ENCODE measurements at places on chromosomes 11 and 22.

DNA sequence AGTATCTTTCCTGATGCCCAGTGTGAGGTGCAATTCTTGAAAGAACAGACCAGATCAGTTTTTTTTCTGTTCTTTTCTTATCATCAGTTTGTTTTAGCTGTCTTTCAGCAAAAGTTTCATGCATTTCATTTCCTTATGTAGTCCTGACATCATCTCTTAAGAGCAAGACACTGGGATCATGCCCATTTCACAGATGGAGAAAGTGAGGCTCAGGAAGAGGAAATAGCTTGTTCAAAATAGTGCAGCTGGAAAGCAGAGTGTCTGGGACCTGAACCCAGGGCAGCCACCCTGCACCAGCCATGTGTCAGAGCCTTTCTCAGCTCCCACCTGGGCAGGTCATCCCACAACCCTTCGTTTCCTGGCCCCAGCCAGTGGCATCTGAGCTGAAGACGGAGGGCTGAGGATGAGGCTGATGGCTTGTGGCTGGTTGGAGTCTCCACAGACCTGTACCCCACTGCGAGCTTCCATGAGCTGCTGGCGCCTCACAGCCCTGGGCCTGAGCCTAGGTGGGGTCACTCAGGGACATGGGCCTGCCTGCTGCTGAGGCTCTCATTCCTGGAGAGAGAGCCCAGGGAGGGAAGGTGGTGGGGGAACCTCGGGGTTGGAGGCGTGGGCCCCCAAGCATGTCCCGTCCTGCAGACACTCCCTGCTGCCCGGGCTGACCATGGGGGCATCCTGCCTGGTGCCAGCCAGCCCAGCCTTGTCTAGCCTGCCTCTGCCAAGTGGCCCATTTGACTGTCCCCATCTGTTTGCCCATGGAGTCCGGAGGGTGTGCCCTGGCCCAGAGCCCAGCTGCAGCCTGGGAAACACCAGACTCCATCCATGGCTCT, 61.8 kb downstream of the SMIM38 start:
- no peak for DNase-seq

GRCh38 chr11:15278128-15278527, 163.4 kb downstream of the INSC start:
- DNase-seq: no peak

DNA sequence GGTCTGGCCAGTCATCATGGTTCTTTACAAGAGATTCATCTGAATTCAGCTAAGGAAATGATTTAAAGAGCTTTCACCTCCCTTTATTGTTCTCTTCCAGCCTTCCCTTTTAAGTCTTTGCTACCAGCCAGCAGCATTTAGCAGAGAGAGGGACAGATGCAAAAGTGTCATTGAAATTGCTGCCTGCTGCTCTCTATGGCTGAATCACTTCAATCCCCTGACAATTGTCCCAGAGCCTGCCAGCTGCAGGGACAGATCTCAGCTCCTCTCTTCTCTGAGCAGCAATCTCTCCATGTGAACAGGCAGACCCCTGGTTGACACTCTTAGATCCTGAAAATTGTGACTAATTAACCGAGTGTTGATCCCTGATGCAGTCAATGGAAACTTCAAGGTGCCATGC, 816.9 kb upstream of the CCDC90B start:
- peak; percentile 11 for DNase-seq

GRCh38 chr11:36743039-36743438, 145.0 kb upstream of the RAG2 start:
- DNase-seq: no peak

- no peak for DNase-seq
Observed at GRCh38 chr11:27464289-27464696, 8.3 kb downstream of the LGR4 start.

DNA sequence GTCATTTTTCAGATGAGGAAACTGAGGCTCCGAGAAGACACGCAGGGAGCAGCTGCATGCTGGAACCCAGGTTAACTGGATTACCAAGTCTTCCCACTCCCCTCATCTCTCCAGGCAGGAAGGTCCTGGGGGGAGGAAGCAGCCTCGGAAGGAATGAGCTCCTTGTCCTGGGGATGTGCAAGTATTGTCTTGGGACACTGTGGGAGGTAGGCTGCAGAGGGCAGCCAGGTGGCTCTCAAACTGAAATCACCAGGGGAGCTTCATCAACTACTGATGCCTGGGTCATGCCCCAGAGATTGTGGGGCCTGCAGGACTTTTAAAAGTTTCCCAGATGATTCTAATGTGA, 7.6 kb downstream of the GDPD5 start:
- no peak for DNase-seq

GRCh38 chr11:128549256-128549944, 38.0 kb downstream of the ETS1 start:
- no peak for DNase-seq

- no peak for DNase-seq
Observed at GRCh38 chr11:31870609-31871309, 59.6 kb upstream of the PAX6 start.

DNA sequence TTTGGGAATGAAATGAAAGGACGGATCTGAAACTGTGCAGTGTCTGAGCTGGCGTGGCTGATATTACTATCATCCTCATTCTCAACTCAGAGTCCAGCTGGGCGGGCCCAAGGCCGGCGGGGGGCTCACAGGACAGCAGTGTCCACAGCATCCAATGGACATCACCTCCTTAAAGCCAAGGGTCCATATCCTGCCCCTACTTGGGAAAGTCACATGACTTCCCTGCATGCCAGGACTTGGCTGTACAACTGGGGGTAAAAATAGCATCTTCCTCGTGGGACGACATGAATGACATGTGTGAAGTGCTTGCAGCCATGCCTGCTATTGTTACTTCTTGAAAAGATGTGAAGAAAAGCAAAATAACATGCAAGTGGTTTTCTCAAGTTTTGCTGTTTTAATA, 82.3 kb downstream of the TRMU start:
- DNase-seq: no peak

GRCh38 chr11:109048098-109048497, 373.9 kb upstream of the C11orf87 start:
- DNase-seq: no peak

DNA sequence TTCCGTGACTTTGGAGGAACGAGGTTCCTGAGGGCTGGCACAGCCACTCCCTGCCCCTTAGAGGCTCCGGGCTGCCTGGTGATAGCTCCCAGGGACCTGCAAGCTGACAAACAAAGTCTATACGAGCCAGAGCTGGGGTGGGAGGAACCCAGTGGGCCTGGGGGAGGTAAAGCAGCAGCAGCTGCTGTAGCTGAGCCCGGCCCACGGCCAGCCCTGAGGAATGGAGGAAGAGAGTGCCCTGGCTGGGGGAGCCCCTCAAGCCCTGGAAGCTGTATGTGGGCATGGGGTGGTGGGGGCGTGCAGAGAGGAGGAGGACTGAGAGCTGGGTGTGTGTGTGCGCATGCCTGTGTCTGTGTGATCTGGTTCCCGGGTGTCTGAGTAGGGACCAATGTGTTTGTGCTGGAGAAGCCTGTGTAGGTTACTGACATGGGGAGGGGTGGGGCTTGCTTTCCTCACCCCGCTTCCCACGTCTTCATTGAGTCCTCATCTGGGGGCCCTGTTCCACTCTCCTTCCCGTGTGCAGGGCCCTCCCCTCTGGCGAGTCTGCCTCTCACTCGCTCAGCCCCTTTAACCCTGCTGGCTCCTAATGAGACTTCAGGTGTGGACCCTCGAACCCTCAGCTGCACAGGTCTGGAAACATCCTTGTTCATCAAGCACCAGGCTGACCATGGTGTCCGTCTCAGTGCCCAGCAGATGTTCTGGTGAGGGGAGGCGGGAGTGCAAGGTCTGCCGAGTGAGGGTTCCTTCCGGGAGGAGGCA, 10.8 kb downstream of the ST3GAL4 start:
- DNase-seq: no peak

- DNase-seq: no peak
Observed at GRCh38 chr11:1705126-1706052, 8.4 kb downstream of the KRTAP5-6 start.

DNA sequence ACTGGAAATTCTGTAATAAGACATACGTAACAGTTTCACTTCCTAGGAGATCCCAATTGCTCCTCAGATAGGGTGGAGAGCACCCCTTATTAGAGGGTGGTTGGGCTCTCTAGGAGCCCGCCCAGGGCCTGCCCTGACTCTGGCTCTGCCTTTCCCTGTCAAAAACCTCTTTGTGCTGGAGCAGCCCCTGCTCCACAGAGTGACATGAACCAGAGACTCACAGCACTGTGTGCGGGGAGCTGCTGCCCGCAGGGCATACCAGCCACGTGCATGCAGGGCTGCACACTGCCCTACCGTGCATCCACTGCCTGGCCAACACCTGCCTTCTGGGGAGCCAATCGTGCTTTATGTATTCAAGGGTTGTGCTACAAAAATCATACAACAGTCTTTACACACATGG, 24.3 kb downstream of the KCNQ1OT1 start:
- no peak for DNase-seq

DNA sequence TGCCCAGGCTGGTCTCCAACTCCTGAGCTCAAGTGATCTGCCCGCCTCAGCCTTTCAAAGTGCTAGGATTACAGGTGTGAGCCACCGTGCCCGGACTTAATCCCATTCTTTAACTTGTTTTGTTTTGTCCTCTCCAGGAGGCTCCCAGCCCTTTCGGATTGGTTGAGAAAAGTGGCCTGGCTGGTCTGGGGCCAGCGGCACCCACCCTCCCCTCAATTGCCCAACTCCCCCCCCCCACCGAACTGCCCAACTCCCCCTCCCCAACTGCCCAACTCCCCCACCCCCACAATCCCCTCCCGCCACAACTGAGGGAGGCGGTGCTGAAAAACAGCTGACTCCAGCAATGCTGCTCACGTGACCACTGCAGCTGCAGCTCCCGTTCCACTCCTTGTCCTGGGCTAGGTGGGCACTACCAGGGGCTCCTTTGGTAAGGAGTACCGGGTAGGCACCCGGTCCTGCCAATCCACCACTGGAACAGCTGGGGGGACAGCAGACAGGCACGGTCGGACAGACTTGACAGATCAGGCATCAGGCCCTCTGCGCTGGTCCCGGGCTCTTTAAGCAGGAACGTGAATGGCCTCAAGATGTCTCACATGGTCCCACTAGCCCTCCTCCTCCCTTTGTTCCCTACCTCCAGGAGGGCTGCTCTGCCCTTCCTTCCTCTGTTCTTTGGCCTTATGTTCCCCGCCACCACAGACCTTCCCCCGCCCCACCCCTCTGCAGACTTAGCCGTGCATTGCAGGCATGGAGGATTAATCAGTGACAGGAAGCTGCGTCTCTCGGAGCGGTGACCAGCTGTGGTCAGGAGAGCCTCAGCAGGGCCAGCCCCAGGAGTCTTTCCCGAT, at the start of gene TCN2:
Gene TCN2 (plus strand): TSS at position 720 of the 845 bp plus-strand sequence. CDS start 158 bp downstream, outside the sequence.
- peak; percentile 41 for DNase-seq

DNA sequence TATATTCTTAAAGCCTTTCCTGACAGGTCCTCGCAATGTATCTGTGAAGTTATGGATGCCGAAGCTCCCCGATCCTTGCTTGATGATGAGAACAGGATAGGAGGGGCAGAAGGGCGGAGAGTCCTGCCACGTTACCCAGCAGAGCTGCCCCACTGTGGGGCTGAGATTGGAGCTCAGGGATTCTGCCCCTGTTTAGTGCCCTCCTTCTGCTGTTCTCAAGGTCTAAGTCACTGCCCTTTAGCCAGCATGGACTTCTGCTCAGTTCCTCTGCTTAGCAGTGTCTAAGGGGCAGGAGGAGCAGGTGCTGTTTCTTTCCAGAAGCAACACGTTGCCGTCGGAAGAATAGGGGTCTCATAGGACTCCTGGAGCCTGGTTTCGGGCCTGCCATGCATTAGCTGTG, 164.2 kb upstream of the B3GAT1 start:
- no peak for DNase-seq

DNA sequence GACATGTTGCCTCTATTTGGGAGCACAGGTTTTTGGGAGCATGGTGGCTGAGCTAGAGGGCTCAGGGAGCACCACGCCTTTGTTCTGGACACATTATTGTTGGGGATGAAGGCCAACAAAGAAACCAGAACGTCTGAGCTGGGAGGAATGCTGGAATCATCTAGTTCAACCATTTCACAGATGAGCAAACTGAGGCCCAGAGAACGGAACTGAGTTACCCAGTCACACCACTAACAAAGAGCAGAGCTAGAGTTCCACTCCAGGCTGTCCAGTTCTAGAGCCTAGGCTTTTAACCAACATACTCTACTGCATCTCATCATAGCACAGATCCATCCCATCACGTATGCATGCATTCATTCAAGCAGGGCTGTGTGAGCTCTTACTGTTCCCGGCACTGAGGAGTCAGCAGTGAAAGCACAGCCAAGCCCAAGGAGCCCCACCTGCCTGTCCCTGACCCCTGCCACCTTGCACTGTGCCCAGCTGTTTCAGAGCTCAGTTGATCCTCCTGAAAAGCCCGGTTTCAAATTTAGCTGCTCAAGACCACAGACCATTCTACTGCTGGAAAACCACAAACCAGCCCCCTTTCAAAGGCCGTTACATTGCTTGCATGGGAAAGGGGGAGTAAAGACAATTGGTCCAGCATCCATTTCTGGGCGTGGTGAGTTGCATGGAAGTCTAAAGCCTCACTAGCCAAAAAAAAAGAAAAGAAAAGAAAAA, 16.9 kb upstream of the TCF20 start:
- no peak for DNase-seq

DNA sequence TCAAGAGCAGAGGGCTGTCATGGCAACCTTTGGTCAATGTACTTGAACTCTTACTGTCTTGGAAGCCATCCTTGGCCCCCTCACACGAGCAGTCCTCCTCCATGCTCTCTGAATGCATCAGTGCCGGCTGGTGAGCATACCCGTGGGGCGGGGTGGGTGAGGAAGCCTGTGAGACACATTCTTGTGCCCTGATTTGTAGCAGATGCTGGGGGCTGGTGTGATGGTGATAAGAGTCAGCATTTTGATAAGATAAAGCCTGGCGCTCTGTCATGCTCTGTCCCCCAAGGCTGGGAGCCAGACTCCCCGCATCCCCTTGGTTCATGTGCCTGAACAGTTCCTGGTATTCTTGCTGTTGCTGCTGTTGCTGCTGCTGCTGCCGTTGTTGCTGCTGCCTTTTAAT, 20.5 kb upstream of the APOA1 start:
- no peak for DNase-seq

GRCh38 chr11:76008474-76008873, 193.5 kb downstream of the UVRAG start:
- no peak for DNase-seq
